HTR-8/SVneo (cell line): ENCODE measurements at places on chromosomes 6 and 20.
A peak's percentile ranks its signal among the peaks of the same experiment; 100 is the strongest.

GRCh38 chr20:44644667-44645131 lies 6.8 kb downstream of the ADA start:
- DNase-seq, result no peak

DNA sequence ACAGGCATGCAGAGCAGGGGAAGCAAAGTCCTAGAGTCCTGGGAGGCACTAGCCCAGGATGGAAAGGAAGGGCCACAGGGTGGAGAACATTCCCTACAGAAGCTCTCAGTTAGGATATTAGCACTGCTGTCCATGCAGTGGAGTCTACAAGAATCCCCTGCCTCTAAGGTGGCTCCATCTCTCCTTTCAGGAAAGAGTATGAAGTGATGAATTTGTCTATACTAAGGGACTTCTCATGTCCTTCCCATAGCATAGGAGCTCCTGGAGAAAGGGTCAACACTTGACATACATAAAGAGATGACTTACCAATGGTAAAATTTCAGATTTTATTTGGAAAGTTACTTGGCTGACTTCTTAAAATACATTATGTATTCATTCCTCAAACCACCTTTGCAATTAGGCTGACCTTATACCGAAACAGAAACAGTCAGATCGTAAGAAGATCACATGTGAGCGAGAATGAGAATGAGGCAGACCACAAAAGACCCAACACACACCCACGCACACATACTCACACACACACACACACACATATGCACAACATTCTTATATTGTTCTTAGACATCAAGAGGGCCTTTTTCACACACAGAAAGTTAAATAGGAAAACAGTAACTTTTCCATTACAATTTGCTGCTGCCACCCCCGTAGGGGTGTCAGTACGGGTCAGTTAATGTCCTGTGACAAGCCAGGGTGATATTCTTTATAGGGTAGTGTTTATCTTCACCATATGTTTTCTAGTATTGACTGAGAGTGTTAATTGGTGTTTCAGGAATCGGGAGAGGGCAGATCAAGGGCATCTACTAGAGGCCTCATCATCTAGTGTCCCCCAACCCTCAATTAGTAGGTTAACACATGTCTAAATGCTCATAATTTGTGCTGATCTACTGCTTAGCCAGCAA lies 159.4 kb downstream of the FAXC start:
- no peak for DNase-seq

GRCh38 chr6:105458551-105458950 lies 55.7 kb upstream of the PREP start:
- no peak for DNase-seq

GRCh38 chr20:41655962-41656618 lies 37.9 kb upstream of the CHD6 start:
- no peak for DNase-seq

DNA sequence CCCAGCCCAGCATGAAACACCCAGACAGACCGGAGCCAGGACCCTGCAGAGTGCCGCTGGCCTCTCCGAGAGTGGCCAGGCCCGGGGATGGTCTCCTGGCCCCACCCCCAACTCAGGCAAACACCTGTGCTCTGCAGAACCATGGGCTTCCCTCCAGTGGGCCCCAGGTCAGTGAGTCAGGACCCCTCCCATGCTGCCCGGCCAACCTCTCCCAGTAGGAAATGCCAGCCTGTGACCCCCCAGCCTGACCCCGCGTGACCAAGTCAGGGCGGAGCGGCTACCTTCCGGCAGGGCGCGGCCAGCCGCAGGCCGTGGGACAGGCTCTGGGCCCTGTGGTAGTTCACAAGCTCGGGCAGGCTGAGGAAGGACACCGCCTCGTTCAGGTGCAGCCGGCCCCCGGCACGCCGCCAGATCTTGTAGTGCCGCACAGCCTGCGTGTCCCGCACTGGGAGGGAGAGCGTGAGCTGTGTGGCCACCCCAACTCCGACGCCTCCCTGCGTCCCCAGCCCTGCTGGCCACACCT lies 3.2 kb downstream of the PTK6 start:
- DNase-seq, result no peak

- no peak for DNase-seq
Measured at GRCh38 chr6:39353698-39354315, 31.3 kb upstream of the KCNK16 start.

- DNase-seq, result peak; percentile 87
Measured at GRCh38 chr6:2876210-2877056, 26.7 kb downstream of the SERPINB9 start.

- no peak for DNase-seq
Measured at GRCh38 chr6:31617010-31617409, 2.0 kb downstream of the AIF1 start.

- DNase-seq, result no peak
Measured at GRCh38 chr6:139904158-139904533, 529.7 kb upstream of the CITED2 start.

DNA sequence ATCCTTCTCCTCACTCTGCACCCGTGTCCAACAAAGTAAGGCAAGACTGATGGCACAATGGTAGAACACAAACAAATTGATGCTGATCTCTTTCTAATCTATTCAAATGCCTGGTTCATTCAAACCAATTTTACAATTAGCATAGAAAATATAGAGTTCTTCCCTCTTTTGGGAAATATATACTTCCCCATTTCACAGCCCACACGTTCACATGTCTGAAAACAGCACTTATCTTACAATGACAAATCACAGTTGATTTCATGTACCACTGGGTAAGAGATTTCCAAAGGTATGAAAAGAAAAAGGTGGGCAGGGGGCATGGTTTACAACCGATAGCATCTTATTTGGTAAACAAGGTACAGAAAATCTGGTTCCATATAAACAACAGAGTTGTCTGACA lies 137.6 kb downstream of the RNGTT start:
- no peak for DNase-seq

DNA sequence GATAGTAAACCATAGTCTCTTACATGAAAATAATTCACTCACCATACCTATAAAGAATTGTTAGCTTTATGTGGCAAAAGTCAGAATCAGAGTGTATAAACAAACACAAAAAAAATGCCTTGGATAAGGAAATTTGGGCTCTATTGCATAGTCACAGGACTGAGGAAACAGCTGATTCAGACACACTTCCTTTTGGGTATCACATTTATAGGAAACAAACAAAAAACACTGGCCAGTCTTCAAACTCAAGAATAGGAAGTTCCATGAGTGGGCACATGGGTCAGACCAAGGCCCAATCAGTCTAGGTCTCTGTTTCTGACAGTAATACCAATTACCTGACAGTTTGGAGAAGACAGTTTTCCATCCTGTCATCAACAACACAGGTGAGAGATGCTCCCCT lies 8.0 kb downstream of the SLC18B1 start:
- DNase-seq, result no peak

DNA sequence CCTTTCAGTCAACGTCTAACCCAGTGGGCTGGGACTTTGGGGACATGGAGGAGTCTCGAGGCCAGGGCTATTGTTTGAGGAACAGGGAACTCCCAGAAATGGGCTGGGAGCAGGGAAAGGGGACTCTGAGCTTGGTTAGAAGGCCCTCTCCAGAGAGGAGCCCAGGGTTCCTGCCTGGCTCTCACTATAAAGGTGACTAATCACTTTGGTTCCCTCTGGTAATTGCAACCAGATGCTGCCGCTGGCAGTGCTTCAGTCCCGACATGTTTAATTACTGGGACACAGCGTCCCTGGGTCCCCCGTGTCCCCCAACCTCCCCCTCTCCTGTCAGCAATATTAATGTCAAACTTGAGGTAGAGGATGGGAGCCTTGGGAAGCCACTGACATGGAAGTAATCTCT lies 5.0 kb upstream of the GDF5 start:
- DNase-seq, result peak; percentile 75

GRCh38 chr6:144326393-144326792 lies 41.3 kb downstream of the UTRN start:
- DNase-seq, result no peak

- peak; percentile 89 for DNase-seq
Measured at GRCh38 chr20:47272893-47273590, 83.5 kb downstream of the ZMYND8 start.

DNA sequence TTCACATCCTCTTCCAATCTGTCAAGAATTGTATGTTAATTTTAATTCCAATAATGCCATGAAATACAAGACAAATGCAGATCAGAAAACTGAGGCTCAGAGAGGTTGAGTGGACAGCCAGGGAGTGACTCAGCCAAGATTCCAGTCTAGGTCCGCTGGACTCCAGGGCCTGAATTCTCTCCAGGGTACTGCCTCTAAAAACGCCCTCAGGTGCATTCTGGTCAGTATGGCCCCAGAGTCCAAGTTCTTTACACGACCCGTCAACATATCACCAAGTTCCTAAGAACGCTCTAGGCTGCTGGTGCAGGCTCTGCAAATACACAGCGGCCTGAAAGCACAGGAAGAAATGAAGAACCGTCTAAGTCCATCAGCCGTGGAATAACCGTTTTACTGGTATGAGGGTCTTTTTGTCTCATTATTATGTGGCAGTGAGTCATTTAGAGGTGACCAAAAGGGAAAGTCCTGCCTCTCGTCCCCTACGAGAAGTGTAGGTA lies 709 bp upstream of the ASXL1 start:
- no peak for DNase-seq

DNA sequence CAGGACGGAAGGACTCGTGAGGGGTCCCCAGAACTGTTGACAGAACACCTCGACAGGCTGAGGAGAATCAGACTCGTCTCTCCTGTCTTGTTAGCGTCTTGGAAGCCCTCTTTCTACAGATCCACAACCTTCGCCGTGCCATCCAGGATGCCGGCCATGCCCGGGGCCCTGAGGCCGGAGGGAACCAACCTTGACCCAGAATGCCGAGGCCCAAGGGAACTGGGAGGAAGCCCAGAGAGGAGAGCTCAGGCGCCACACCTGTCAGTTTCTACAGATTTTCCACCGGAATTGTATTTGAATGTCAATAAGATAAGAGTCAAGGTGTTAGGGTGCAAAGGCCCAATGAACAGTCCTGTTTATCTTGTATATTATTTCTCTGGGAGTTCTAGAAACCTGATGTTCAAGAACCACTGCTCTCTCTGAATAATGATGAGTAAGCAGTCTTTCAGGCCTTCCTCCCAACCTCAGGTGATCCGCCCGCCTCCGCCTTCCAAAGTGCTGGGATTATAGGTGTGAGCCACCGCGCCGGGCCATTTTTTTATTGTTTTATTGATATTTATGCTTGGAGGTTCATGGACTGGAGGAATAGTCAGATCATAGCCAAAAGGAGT lies 799 bp upstream of the ME1 start:
- no peak for DNase-seq

DNA sequence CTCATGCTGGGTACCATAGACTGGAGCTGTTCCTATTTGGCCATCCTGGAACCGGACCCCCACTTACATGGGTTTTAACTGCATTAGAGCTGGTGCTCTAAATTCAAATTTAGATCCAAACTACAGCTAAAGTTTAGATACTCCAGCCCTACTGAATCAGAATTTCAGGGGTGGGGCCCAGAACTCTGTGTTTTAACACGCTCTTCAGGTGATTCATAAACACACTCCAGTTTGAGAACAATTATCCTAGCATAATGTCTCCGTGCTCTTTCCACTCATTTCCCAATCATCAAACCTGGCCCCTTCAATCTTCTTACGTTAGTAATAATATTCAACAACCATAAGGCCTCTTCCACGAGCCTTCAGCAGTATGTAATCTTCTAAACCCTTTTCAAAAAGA lies 15.3 kb downstream of the TRPC4AP start:
- no peak for DNase-seq

DNA sequence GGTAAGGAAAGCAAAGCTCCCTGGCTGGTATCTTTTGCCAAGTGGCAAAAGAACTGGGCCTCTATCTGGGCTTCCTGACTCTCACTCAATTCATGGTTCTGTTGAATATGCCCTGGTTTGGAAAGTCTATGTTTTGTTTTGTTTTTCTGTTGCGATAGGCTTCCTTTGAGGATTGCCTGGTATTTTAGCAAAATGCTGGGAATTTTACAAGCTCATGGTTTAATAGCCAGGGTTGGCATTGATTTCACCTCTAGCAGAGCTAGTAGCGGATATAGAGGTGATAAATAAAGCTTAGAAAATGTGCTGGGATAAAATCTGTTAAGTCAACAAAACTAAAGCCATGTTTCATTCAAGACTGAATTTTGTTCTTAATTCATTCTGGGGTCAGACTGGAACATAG lies 109.9 kb downstream of the RNF144B start:
- DNase-seq, result no peak

- DNase-seq, result peak; percentile 67
Measured at GRCh38 chr6:133551847-133552341, 310.7 kb downstream of the EYA4 start.

- DNase-seq, result no peak
Measured at GRCh38 chr6:71396410-71396801, 107.8 kb downstream of the OGFRL1 start.

DNA sequence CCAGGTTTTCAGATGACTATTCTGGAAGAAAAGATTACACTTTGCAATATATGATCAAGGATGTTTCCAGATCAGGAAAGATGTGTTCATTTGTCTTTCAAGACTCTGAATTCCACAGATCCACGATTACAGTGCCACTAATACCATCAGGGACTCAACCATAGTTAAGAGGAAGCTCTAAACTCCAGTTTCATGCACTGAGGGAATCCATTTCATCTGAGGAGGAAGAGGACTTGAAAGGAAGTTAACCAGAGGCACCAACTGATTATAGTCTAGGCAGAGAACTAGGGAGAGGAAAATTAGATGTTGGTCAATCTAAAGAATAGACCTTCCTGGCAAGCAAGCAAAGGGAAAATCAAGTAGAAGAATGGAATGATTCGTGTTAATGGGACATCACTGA lies 218.3 kb upstream of the PRDM1 start:
- DNase-seq, result no peak

DNA sequence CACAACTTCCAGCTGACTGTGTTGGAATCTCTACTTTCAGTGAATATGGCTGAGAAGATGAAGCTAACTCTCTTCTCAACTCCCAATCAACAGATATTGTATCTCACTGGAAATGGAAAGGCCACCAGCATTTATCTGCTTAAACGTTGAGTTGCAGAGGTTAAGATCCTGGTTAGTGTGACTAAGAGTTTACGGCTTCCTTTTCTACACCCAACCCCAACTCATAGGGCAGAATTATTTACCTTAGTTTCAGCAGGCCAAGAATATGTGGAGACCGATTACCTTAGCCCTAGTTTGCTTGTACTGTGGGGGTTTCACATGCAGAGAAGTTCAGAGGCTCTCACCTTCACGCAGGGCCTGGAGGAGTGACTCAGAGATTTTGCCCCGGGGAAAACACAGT lies 1026.6 kb downstream of the EYS start:
- DNase-seq, result peak; percentile 1

DNA sequence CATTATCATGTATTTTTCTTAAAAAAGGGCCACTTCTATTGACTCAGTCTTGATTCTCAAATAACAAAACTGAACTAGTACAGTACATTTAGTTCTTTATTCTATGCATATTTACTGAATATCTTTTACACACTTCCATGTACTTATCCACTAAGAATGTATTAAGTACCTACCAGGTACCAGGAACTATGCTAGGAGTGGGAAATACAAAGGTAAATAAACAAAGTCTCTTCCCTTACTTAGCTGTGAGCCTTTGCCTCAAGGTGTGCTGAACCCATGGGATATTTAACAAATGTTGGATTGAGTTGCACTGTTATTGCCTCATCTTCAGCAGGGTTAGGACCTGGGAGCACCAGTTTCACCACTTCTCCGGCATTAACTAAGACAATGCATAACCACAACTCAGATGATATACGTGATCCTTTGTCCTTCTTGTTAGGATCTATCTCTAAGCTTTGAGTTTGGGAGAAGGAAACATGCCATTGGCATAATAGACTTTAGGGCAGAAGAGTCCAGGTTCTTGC lies 533.9 kb downstream of the TFAP2B start:
- DNase-seq, result no peak

- no peak for DNase-seq
Measured at GRCh38 chr6:53020005-53020744, 25.1 kb upstream of the GSTA4 start.
